Stomach (tissue), 19 donors: ENCODE measurements at places on chromosomes 7 and 10.

DNA sequence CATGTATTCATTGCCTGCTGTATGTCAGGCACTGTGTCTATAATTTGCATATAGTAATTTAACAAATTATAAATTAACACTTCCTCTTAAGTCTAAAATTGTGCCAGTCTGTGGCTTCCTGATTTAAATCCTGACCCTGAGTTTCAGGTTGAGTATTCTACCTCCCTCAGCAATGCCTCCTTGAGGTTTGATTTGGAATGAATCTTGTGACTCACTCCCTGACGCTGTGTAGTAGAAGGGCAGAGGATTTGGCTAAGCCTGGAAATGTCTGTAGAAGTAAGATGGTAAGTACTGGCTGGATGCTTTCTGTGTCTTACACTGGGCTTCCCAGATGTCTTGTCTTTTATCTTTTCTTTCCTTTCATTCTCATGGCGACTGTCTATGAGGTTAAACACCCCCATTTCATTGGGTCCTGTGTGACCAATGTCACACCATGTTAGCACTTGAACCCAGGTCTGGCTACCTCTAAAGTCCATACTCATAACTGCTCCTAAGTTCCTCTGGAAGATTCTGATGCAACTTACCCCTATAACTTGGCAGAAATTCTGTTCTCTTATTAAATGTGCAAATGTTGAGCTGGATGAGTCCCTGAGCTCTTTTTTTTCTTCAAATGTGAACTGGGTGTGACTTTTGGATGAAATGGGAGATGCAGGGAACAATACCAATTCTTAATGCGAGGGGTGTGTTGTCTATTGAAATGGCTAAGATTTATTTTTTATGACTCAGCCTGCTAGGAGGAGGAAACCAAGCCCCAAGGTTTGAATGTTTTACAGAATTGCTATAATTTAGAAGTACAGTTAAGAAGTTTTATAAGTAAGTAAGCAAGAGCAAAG, 48.5 kb downstream of the PLCE1 start:
- H3K36me3 ChIP-seq = no peaks in the 10 kb centered on the region
- no peaks in the 10 kb centered on the region for H3K27me3 ChIP-seq
- no peak overlapping the region for H3K27ac ChIP-seq
- H3K4me3 ChIP-seq = no peak overlapping the region

DNA sequence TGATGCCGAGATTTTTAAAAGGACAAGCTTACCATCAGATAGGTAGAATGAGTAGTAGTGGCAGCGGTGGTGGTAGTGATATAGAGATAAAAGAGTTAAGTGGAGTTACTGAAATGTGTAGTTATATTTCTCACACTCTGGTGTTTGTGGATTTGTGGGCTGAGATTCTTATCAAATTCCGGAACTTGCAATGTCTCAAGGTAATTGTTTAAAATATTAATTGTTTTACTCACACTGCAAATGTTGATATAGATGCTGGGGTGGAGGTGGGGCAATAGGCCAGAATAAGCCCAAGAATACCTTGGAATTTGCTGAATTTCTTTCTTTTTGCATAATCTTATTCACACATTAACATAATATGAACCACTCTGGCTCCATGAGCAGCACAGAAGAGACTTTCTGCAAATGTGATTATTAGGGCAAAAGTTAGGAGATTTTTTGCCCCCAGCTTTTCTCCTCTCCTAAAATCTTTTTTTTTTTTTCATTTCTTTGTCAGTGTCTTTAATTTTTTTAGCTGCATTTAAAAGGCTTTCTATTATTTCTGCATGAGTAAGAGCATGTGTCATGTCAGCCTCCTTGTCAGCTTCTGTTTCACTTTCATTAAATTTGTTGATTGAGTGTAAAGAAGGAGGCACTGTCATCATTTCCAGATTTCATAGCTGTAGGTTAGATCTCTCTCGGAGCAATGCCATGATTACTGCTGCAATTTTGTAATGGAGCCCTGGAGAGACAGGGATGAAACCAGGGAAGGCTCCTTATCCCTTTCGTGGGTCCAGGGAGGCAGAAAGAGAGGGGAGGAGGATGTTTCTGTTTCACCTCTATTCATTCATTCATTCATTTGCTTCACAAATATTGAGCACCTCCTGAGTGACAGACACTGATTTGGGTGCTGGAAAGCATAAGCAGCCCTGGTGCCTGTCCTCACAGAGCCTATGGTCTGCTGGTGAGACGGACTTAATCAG, 13.1 kb upstream of the SGMS1 start:
- no peaks in the 10 kb centered on the region for H3K36me3 ChIP-seq
- H3K27me3 ChIP-seq = no peaks in the 10 kb centered on the region
- DNase-seq = peak; percentile 15
- H3K4me1 ChIP-seq = no peaks in the 10 kb centered on the region

GRCh38 chr10:18735711-18736110, 76.5 kb downstream of the ARL5B start:
- H3K27me3 ChIP-seq = no peaks in the 10 kb centered on the region
- no peaks in the 10 kb centered on the region for H3K4me1 ChIP-seq

DNA sequence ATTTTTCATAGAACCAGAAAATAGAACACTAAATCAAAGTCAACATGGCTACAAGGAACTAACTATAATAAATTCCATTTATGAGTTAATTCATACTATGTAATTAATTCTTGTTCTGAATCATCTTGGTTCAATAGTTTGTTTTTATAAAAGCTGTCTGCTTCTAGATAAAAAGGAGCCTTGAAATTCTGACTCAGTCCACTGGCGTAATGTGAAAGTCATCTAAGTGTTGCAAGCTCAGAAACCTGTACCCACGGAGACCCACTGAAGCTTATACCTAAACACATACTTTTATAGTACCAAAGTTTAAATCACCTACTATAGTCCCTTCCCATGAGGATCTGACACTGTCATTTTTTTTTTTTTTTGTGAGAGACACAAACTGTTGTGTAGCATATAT, 489.4 kb downstream of the SEMA3D start:
- no peak overlapping the region for H3K27ac ChIP-seq
- H3K4me3 ChIP-seq = no peak overlapping the region
- DNase-seq = no peak
- H3K36me3 ChIP-seq = no peaks in the 10 kb centered on the region

DNA sequence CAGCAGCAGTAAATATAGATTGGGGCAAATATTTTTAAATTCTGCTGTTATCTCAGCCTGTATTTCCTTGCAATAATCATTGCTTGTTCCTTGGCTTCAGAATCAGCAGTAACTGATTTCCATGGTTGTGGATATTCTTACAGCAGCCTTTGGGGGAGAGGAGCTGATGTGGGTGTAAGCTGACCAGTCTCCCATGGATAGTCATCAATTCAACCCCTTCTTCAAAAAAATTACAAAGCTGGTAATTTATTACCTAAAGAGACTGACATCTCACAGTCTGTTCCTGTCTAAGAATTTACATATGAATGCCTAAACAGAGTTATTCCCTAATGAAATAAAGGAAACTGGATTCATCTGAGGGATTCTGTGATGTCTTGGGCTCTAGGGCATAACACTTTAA, 103.1 kb upstream of the CABCOCO1 start:
- DNase-seq = no peak
- H3K36me3 ChIP-seq = no peaks in the 10 kb centered on the region
- H3K4me1 ChIP-seq = no peaks in the 10 kb centered on the region
- no peaks in the 10 kb centered on the region for H3K27me3 ChIP-seq
- H3K27ac ChIP-seq = no peak overlapping the region
